ENCODE measurements at places on chromosomes 6 and 20.

DNA sequence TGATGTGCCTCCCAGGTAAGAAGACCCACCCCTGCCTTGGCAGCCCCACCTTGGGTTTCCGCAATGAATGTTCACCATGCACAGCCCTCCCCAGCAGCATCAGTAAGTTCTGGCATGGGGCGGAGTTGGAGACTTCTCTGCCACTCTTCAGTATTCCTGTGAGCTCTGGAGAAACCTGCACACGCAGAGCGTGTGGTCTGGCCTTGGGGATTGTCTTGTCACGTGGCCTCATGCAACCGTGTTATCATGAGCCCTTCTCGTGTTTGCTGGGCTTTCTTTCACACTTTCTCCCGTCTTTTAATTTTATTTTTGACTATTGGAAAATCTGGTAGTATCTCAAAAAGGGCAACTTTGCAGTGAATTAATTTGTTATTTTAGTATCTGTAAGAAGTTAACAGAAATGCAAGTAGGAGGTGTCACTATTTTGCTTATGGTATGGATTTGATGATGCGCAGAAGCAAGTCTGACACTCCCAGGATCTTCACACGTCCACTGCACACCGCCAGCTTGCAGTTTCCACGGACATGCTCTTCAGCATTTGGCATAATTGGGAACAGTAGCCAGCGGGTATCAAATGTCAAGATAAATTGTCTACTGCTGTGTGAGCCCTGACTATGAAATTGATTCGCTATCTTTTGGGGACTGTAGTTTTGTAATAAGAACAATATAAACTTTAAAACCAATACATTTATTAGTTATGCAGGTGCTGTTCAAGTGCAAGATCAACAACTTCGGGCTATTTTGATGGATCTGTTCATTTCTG is 463.5 kb downstream of the QKI start:
- DNase-seq, result no peak

GRCh38 chr20:50354721-50355589 is 155.2 kb upstream of the PTPN1 start:
- no peak for DNase-seq

DNA sequence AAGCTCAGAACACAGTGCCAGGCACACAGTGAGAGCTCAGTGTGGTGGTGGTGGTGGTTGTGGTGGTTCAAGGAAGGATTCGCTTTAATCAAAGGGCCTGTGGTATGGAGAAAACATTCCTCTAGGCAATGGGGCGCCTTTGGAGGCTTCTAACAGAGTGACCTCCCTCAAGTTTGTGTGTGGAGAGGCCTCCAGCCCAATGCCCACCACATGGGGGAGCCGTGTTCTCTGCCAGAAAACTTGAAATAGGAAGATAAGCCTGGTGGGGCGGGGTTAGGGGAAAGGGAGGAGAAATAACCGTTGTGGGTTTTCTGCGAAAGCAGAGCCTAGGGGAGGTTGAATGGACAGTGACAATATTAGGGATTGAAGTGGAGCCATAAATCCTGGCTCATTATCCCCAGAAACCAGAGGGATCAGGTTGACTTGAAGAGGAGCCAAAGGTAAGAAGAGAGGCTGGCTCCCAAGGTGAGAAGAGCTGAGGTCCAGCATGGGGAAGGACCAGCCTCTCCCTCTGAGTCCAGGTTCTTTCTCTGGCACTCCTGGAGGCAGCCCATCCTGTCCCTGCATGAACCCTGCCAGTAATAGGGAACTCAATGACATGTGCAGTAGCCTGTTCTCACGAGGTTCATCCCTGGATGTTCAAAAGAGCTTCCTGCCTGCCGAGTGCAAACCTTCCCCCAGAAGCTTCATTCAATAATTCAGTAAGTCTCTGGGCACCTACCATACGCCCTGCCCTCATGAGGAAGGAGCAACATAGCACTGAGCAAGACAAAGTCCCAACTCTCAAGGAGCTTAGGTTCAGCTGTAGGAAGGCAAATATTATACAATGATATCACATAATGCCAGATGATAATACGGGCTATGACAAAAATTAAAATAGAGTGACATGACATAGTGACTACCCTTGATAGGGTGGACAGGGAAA is 51.4 kb downstream of the TGM2 start:
- no peak for DNase-seq

GRCh38 chr6:19210849-19211590 is 626.1 kb upstream of the ID4 start:
- no peak for DNase-seq

- DNase-seq, result no peak
Observed at GRCh38 chr6:150260931-150261330, 107.9 kb upstream of the IYD start.

DNA sequence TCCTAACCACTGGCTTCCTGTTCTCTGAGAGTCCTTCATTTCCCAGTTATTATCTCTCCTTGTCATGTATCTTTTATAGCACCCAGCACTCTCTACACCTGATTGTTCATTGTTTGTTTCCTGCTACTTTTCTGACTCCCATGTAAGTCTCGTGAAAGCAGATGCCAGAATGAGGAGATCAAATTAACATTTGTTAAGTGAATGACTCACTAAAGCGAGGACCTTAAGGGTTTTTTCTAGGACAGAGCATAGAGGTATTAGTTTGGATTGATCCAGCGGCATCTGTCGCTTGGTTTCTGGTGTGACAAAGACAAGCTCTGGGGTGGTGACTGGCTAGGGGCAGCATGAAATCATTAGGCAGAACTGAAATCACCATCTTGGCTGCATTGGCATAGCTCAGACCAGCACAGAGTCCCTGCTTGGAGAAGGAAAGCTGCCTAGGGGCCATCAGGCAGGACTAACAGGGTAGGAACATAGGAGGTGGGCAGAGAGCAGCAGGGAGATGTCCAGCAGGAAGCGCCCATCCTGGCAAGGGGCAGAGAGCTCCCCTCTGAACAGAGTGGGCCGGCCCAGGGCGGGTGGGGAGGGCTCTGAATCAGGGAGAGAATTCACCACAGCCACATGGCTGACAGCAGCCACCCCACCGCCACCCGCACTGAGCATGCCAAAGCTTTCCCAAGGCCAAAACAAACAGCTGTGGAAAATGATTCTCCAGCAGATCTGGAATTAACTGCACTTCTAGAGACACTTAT is 97.1 kb upstream of the CEP85L start:
- DNase-seq, result no peak

DNA sequence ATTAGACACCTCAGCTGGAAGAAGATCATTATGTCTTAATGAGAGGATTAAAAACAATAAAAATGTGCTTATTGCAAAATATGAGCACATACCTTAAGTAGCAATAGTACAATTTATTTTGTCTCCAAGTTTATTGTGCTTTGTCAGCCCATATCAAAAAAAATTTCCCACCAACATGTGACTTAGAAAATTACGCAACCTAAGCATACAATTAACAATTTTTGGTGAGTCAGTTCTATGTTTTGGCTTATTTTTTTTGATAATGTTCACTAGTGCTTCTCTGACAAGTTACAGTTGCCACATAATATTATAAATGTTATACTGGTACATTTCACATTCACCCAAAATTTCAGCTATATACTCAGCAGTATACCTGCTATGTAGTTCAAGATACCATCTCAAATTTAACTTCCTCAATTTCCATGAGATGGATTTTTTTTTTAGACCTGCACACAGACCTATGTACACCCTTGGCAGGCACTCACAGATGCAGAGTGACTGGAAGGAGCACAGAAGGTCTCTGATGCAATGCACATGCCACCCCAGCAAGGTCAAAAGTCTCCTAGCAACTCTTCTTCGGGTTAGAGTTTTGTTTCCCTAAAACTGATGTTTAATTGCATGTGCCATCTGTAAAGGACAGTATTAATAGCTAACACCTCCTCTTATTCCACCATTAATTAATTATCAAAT is 112.4 kb downstream of the PRKN start:
- DNase-seq, result no peak

DNA sequence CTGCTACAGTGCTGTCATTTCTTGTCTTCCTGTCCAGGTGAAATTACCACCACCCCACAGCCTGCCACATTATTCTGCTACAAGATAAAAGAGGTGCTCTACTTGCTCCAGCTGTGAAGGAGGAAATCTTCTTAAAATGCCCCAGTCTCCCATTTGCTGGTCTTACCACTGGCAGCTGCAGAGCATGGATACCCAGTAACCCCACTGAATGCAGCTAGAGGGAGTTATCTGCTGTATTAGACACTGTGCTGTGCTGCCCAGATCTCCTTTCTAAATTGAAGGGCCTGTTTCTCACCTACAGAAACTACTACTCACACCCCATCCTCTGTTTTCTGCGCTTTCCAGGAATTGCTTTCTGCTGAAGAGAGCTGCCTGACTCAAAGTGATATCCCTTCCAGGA is 517.8 kb downstream of the PKHD1 start:
- DNase-seq, result no peak

DNA sequence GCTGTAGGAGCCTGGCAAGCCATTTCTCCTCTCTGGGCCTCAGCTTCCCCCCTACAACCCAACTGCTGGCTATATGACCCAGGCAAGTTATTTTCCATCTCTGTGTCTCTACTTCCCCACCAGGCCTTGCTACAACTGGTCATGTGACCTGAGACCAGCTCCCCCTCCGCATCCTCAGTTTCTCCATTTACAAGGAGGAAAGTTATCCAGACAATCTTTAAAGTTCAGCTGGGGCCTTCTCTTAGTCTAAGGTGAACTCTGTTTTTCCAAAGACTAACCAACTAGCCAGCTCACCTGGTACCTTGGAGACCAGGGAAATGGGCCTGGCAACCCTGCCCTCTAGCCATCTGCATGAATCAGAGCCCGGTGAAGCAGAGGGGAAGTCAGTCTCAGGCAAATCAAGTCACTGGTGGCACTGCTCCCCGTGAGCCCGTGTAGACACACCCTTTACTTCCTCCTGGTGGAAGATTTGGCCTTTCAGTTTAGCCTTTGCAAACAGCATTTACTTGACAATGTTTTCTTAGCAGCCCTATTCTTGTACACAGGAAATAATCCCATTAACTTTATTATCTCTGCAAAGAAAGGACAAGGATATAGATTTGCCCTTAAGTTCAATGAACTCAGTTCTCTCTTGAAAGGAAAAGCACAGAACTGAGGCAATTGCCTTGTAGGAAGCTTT is 157.7 kb downstream of the VEGFA start:
- DNase-seq, result no peak

DNA sequence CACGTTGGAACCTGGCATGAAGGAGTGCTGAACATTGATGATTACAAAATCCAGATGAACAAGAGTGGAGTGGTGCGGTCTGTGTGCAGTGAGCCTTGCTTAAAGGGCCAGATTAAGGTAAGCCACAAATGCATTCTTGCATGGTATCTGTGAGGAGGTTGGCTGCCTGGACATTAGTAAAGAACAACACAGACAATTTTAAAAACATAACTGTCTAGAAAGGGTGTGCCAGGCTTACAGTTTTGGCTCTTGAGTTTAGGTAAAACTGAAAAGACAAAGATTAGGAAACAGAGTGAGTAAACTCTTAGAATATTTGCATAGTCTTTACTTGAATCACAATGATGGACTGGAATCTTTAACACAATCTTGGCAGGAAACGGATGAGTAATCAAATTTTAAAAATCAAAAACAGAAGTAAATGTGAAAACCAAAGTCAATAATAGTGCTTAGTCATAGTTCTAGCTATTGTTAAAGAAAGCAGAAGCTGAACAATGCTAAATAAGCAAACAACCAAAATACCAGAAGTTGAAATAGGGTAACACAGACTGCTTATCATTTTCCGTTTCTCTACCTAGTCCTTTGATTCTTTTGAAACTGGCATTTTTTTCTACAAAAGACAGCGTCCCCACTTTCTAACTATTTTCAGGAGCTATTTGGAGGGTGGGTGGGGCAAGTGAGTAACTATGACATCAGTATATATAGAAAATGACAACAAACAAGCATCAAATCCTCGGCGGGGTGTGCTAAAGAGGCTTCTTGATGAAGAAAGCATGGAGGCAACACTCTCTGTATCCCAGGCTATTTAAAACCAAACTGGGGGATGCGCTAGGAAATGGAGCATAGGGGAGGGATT is 185.8 kb upstream of the RAB32 start:
- DNase-seq, result no peak

DNA sequence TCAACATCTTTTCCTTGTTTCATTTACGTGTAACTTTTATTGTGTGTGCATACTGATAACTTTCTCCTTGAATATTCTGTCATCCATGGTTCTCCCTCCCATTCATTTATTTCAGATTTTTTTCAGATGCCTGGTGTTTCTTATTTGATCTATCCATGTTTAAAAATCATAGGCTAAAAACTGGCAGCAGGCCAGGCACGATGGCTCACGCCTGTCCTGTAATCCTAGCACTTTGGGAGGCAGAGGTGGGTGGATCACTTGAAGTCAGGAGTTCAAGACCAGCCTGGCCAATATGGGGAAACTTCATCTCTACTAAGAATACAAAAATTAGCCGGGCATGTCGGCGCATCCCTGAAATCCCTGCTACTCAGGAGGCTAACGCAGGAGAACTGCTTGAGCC is 31.1 kb downstream of the ABT1 start:
- no peak for DNase-seq

DNA sequence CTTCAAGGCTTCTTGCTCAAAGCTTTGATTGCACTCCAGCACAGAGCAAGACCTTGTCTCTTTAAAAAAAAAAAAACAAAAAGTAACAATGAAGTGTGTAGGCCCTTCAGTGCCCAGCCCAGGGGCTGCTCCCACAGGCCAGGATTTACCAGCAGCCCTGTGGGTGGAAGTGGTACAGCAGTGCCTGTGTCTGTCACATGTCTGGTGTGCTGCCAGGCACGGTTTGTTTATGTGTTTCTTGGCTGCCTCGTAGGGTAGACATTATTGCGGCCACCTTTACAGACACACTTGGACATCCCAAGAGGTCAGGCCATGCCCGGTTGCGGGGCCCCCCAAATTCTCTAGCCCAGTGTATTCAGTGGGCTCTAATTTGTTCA is 12.7 kb downstream of the DYNLRB1 start:
- DNase-seq, result peak; percentile 78

DNA sequence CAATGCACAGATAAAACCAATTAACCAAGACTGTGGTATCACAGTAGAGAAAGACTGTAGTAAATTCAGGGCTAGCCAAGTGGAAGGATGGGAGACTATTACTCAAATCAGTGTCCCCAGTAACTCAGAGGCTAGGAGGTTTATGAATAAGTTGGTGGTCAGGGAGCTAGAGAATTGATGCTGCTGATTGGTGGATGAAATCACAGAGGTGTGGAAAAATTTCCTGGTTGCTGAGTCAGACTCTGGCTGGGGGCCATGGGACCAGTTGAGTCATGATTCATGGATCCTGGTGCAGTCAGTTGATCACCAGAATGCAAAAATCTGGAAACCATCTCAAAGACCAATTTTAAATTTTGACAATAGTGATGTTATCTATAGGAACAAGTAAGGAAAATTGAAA is 555.9 kb downstream of the C6orf118 start:
- no peak for DNase-seq

GRCh38 chr6:168371185-168371584 is 51.6 kb upstream of the DACT2 start:
- no peak for DNase-seq

GRCh38 chr20:42857446-42857845 is 332.3 kb downstream of the PTPRT start:
- no peak for DNase-seq
